ENCODE measurements at places on chromosomes 3 and 15. TPM values are rescaled to one million over a fixed set of nuclear protein-coding genes. Genes with fewer than 3 reads are reported as not detected.
A peak's percentile ranks its signal among the peaks of the same experiment; 100 is the strongest.

GRCh38 chr15:32105258-32106241 is 75.2 kb downstream of the CHRNA7 start:
- no peak for DNase-seq

DNA sequence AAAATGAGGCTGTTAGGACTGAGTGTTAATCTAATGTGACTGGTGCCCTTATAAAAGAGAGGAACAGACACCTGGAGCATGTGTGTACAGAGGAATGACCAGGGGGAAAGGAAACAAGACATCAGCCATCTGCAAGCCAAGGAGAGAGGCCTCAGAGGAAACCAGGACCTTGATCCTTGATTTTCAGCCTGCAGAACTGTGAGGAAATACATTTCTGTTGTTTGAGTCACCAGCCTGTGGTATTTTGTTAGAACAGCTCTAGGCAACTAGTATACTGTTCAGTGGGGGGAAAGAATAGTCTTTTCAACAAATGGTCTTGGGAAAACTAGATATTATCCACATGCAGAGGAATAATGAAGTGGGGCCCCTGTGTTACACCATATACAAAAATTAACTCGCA is 80.6 kb downstream of the CCR1 start:
- DNase-seq = peak; percentile 94

DNA sequence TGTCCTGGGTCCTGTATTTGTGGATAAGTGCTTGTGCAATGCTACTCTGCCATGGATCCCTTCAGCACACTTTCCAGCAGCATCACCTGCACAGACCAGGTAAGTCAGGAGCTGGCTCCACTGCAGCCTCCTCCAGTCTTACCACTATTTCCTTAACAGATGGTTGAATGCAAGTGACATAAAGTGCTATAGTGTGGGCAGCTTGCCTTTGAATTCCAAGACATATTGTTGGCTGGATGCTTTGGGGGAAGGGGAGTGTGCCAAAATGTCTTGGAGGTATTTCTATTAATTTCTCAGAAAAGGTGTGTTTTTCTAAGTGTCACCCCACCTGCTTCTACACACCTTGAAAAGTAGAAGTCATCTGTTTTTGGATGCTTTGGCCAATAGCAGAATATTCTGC is 352.2 kb upstream of the SUCLG2 start:
- no peak for DNase-seq

- no peak for DNase-seq
Measured at GRCh38 chr3:194928831-194929577, 243.3 kb downstream of the FAM43A start.

DNA sequence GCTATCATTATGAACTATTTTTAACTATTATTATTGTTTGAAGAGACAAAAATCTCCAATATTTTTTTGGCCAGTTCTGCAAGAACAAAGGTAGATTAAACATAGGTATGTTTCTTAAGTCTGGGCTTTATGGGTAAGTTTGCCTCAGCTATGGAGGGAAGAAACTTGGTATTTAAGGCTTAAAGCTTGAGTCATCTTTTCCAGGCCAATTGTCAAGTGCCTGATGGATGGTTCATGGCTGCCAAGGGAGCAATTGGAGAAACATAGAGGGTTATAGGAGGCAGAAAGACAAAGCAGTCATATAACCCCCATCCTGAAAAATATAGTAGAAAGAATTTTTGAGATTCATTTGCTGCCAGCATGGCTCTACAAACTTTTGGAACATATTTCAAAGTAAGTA is 7.2 kb upstream of the STAC start:
- peak; percentile 79 for DNase-seq

GRCh38 chr15:66186049-66186825 is 67.3 kb downstream of the MEGF11 start:
- DNase-seq = no peak

- no peak for DNase-seq
Measured at GRCh38 chr3:39187372-39188155, 4.8 kb downstream of the XIRP1 start.

- DNase-seq = peak; percentile 31
Measured at GRCh38 chr3:111621535-111621934, 26.4 kb upstream of the ZBED2 start.

DNA sequence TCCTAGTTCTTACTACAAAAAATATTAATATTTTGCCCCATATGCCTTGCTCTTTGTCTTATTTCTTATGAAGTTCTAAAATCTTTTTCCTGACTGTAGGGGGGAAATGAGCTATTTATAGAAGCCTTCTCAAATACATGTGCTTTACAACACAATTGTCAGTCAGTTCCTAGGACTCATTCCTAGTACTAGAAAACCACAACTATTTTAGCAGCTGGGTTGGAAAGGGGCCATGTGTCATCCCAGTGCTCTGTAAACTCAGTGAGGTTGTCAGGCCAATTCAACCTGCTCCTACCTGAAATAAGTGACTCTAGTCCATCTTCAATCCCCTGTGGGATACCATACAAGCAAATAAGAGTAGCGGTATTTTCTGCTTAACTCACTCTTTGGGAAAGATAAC is 153.8 kb downstream of the ULK4 start:
- DNase-seq = peak; percentile 63

DNA sequence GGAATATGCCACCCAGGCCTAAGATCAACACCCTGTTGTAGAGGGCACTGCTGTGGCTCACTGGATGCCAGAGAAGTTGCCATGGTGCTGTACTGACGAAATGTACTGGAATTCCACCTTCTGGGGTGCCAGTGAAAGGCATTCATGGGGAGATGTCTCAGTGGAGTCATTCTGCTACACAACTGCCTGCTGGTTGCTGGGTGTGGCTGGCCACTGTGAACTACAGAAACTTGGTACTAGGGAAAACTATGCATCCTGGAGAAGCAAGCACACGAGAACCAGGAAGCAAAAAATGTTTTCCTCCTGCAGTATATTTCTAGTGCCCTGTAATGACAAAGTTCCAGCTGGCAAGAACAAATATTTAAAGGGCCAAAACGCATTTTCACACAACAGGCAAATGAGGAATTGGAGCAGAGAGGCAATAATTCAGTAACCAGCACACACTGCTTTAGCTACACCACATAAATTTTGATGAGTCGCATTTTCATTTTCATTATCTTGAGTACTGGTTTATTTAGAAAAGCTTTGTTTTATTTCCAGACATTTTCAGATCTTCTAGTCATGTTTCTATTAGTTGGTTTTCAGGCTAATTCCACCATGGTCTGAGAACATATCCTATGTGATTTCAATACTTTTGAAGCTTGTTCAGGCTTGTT is 18.3 kb upstream of the RFX7 start:
- DNase-seq = peak; percentile 21

GRCh38 chr3:113212844-113213375 is 1.6 kb downstream of the BOC start:
- DNase-seq = no peak

DNA sequence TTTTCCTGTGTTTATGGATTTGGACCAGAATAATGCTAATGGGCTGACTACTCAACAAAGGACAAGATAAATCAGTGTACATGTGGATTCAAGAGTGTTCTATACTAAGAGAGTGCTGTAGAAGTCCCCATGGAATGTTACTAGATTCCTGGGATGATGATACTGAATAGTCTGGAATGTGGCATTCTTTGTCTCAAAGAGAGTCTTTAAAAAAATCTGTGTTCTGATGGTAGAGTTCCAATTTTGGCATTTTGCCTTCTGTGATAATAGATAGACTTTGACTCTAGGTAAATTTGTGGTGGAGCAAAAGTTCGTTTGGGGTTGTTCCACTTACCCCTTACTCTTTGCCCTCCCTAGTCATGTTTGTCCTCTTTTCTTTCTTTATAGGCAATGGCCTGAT is 43.7 kb downstream of the NMD3 start:
- DNase-seq = no peak

GRCh38 chr15:99425657-99426301 is 140.0 kb upstream of the MEF2A start:
- DNase-seq = no peak

GRCh38 chr3:46913644-46914043 is 36.1 kb downstream of the PTH1R start:
- peak; percentile 83 for DNase-seq

DNA sequence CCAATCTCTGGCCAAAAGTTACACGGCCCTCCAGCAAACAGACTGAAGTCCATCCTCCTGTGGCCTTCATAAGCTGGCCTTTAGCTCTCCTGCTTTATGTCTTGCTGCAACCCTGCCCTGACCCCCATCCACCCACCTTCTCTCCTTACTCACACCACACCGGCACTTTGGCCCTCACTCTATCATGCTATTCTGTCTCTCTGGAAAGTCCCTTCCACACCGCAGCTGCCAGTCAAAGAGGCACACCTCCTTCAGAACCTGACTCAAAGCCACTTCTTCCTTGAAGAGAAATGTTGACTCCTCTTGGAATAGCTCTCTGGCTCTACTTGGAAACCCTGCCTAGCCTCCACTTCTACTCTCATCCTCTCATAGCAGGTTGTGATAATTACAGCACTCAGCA is 4.5 kb downstream of the GPR156 start:
- DNase-seq = no peak

DNA sequence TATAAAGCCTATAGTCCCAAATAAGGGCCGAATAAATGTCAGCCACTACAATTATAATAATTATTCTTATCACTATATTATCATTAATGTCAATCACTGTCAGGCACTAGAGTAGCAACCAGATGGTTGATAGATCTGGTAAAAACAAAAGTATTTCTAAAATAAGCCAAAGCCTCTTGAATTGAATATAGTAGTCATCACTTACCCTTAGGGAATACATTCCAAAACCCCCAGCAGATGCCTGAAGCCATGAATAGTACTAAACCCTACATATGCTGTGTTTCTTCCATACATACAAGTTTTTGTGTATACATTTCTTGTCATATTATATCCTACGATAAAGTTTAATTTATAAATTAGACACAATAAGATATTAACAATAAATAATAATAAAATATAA is 59.1 kb downstream of the LRRC3B start:
- no peak for DNase-seq

DNA sequence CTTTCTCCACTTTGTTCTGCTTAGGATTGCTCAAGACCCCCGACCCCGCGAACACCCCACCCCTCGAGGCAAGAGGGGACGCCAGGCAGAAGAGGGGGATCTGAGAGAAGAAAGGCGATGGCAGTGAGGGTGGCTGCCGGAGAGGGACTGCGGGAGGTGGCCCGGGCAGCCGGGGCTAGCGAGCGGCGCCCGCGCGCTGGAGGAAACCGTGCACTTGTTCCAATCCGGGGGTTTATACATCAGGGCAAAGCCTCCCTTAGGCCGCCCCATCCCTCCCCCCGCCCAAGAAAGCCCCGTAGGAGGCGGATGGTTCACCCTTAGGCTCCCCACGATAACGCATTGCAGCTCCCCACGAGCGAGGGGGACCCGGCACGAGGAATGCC is 475 bp downstream of the ERC2 start:
- no peak for DNase-seq

DNA sequence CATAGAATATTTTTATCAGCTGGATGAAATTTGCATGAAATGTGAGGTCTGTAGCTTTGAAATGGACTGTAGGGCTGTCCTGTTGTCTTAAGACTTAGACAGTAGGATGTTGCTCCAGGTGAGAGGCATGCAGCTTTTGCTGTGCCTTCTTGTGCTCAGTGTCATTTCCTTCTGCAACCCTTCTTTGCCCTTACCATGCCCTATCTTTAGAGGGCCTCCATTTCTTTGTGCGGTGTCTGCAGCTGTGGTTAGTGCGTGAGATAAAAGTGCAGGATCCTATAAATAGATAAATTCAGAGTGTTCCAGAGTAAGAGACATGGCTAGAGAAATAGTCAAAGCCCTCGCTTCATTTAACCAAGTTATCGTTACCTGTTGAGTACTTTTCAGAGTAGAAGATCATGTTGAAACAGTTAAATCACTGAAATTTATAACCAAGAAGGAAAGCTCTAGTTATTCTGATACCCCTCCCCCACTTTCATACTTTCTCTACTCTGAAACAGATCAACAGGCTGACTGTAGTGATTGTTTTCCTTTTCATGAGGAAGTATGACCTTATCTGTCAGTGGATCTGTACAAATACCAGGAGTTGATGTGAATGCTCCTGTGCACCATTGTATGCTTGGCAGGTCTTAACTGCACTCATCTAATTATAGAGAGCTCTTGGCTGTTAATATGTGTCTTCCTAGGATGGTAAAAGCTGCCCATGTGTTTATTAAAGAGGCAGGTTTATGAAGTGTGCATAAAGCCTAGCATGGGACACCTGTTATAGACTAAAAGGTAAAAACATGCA is 18.2 kb downstream of the EIF3J start:
- DNase-seq = no peak

GRCh38 chr15:90062023-90062442 is 40.2 kb downstream of the IDH2 start:
- DNase-seq = no peak

DNA sequence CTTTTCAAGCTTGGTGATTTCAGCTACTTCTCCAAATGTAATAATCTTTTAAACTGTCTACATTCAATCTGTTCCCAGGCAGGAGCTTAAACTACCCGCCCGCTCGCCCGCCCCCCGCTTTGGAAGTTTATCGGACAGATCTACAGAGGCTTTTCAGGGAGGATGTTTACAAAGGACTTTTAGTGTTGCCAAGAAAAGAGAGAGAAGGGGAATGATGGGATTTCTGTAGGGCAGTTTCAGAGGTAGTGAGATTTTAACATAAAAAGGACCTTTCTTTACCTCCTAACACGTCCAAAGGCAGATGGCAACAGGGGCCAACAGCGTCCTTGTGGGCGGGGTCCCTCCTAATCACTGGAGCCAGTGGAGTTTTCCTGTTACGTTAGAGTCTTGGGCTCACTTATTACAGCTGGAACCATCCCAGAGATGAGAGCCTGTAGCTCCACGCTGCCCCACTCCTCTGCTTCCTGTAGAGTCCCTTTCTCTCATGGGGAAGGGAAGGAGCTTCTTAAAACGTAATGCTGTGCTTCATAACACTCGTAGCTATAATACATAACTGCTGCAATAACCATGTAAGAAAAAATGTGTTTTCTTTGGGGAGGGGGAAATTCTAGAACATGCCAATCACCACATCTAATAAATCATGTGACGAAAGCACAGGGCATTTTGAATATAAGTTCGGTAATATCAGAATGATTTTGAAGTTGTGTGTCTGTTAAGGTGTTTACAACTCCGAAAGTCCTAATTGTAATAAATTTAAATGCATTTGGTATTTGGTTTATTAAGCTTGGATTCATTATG is 30.9 kb downstream of the HES1 start:
- no peak for DNase-seq

- DNase-seq = no peak
Measured at GRCh38 chr15:77897896-77898406, 179.6 kb downstream of the TBC1D2B start.

- no peak for DNase-seq
Measured at GRCh38 chr3:49027634-49028033, 1.6 kb downstream of the IMPDH2 start.

The SEMA3B gene
- total RNA-seq = 4.0 TPM

The GOLGA6B gene
- 0.18 TPM for total RNA-seq

The CYP11A1 gene
- total RNA-seq = 0.87 TPM

The TMEM212 gene
- total RNA-seq = not detected

The NEDD4 gene
- 17.5 TPM for total RNA-seq

The GRM7 gene
- 0.27 TPM for total RNA-seq

The RTF1 gene
- total RNA-seq = 17.0 TPM

The TERC gene
- total RNA-seq = 52.4 TPM

The GPR62 gene
- total RNA-seq = 0.23 TPM

The ROPN1B gene
- total RNA-seq = 0.30 TPM
